ENCODE measurements at places on chromosomes 6 and 20.

- peak; percentile 58 for DNase-seq
These were observed 638 bp downstream of the BLCAP start for GRCh38 chr20:37526839-37527637.

DNA sequence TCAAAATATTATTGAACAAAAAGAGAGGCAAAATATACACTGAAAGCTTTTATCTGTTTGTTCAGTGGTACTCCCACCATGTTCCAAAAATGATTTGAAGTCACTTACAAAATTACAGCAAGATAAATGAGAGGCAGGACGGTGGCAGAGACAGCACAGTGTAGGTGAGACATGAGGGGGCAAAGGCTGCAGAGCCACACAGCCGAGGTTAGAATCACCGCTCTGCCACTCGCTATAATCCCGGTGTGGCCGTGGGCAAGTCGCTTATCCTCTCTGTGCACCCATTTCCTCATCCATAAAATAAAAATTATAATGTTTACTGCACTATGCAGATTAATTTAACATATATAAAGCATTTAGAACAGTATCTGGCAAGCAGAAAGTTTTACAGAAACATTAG lies 140.1 kb upstream of the BEND6 start:
- no peak for DNase-seq

GRCh38 chr6:70834520-70834919 lies 122.3 kb downstream of the B3GAT2 start:
- no peak for DNase-seq

DNA sequence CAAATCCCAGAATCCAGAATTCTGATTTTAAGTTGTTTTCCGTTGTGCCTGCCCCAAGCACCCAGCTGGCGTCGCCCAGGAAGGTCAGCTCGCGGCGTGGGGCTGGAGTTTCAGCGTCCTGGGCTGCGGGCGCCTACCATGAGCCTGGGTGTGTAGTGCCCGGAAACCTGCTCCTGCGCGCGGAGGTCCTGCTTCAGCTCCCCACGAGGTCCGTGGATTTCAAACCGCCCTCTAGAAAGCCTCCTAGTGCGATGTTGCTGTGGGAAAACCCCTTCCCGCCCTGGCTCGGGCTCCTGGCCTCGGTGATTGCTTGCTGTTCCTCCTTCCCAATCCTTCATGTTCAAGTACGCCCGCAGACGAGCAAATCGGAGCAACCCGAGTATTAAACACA lies 51.3 kb upstream of the NRN1 start:
- DNase-seq = no peak

DNA sequence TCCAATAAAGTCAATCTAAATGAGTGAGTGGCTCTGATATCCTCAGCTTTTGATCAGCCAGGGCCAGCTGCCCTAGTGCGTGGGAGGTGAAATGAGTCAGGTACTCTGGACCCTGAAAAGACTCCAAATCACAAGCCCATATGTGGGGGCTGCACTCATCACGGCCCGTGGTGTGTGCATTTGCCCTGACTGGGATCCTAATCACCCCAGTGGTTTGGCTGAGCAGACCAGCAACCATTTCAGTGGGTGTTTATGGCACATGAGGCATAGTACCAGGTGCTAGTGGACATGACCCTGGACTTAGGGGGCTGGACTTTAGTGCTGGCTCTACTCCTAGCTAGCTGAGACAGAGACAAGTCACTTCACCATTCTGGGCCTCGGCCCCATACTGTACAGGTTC lies 39.4 kb downstream of the SCML4 start:
- DNase-seq = peak; percentile 68

DNA sequence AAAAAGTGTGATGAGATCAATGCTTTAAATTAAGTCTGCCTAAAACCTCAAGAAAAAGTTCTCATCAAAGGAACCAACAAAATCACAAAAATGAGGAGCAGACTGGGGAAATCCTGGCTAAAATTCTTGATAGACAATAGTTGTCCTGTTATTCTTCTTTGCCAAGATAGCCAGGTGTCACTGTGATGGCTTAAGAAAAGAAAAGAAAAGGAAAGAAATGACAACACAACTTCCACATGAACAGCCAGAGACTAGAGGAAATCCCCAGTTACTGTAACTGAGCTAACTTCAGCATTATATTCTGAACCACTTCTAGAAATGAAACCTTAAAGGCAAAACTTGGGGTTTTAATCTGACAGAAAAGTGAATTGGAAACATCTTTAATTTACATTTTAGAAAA lies 129.6 kb downstream of the CD24 start:
- DNase-seq = no peak

- peak; percentile 76 for DNase-seq
These were observed 31.6 kb upstream of the SLC32A1 start for GRCh38 chr20:38692436-38693411.

GRCh38 chr6:50030777-50031562 lies 9.2 kb upstream of the DEFB110 start:
- DNase-seq = no peak

GRCh38 chr6:292506-293192 lies 362 bp downstream of the DUSP22 start:
- peak; percentile 91 for DNase-seq

GRCh38 chr6:30463242-30463641 lies 26.1 kb upstream of the HLA-E start:
- no peak for DNase-seq

GRCh38 chr6:90107771-90108282 lies 188.8 kb downstream of the BACH2 start:
- DNase-seq = peak; percentile 68

- no peak for DNase-seq
These were observed 17.8 kb upstream of the SLC16A10 start for GRCh38 chr6:111069382-111070104.

DNA sequence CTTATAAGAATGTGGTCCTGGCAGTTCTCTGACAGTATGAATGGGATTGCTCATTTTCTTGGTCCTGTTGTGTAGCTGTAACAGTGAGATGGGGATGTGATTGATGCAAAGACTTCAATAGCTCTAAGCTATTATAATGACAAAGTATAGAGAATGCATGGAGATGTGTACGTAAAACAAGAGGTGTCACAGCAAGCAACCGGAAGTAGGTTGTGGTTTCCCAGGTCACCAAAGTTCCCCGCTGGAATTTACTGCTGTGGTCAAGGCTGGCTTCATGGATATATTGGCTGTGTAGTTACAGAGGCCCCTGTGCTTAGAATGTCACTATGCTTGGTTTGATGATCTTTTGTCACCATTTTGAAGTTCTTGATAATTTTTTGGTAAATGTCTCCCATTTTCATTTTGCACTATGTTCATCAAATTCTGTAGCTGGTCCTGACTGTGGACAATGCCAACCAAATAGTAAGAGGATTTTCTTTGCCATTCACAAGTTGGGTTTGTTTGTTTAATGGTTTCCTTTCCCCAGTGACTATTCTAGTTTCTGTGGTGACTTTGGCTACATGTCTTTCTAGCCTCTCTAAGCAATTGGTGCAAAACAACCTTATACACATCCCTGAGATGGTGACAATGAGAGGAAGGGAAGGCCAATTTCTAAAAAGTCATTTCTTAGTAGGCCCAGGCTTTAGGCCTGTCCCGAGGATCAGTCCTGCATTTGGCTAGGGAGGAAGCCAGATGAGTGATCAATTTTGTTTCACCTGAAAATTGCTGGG lies 10.5 kb downstream of the DNAH8 start:
- DNase-seq = no peak

DNA sequence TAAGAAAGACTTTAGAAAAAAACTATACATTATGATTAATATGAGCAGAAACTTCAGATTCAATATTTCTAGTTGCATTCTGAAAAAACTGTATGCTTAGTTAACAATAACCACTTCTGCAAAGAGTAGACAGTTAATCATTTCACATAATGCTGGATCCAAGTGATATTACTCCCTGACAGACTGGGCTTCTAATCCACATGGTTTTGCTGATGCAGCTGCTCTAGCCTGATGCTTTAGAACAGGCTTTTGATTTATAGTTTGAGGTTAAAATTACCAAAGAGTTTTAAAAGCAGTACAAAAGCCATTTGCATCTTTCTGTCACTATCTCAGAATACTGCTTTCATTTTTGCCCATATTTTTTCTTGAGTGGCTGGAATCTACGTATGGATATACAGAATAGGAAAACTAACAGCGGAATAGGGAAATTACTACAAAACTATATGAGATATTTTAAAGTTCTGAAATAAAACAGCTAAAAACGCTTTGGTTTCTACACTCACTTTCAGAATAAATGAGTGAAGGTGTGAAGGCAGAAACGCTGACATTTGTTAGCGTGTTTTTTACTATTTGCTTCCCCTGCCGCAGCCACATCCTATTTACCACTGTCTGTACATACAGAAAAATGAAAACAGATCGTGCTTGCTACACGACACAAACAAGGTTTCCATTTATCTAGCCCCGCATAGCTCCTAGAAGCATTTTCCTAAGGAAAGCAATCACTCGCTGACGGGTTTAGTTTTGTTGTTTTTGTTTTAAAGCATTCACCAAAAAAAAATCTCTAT lies 61.7 kb downstream of the METTL24 start:
- DNase-seq = no peak

DNA sequence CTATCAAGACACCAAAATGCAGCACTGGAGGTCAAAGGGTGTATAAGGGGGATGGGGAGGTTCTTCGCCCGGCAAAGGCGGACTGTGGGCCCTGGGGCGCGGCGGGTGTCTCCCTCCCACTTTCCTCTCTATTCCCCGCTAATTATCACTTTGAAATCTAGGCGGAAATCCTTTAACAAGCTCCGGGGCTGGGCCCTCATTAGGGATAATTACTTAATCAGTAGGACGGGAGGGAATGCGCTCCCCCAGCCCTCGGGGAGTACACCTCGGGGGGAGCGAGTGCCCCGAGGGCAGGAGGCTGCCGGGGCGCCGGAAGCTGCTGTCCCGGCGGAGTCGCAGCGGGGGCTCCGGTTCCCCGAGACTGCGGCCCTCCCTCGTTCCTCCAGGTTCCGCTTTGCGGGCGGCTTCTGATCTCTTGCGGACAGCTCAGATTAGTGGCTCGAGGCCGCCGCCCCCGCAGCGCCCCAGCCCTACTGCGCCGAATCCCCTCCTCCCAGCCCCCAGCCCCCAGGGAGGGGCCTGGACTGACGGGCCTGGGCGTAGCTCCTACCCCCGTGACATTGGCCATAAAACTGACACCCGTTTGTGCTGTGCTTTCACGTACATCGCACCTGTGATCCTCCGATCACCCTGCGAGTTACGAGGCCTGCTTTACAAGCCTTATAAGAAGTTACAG lies 14.7 kb downstream of the MUCL3 start:
- peak; percentile 93 for DNase-seq

GRCh38 chr6:143676437-143677045 lies 1.2 kb upstream of the PHACTR2 start:
- DNase-seq = no peak

Measured in activated effector memory CD4-positive, alpha-beta T cell treated with anti-CD3 and anti-CD28 coated beads, Interleukin-2, amount 50 U/mL, for 16 hours (primary cell).